Right ventricle myocardium superior (tissue), 1 donor: ENCODE measurements at places on chromosomes 4 and X. TPM values are rescaled to one million over a fixed set of nuclear protein-coding genes. Genes with fewer than 3 reads are reported as not detected.

- peak; percentile 48 for DNase-seq
Observed at GRCh38 chr4:24473309-24473721, 111.0 kb downstream of the DHX15 start.

GLUD2 gene
- 1.4 TPM for total RNA-seq

DNA sequence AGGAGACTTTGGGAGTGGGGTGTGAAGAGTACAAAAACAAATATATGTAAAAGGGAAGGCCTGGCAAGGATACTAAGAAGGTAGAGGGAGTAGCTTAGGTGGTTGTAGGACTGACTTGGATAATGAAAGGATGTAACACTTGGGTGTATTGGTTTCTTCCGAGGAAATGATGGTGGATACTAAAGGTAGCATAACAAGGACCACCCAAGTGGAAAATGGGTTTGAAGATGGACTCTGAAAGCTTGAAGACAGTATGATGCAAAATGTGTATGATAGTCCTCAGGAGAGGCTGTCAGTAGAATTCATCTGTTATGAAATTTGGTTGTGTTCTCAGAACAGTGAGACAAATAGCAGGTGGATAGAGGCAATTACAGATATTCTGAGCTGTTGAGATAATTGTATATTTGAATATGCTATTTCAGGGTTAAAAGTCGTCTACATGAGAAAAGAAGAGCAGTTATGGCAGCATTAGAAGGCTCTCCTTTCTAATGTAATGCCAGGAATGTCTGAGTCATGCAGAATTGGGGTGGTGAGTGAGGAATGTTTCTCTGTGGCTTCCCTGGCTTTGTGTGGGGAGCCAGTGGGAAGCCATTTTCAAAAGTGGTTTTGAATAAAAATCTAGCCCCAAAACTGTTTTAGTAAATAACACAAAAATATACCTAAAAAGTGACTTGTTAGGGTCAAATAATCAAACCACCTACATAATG lies 75.6 kb downstream of the FHIP1A start:
- no peak for DNase-seq

- no peak for DNase-seq
Observed at GRCh38 chr4:94442251-94442650, 9.5 kb upstream of the PDLIM5 start.

- no peak for DNase-seq
Observed at GRCh38 chr4:94947681-94948108, 189.9 kb downstream of the BMPR1B start.

DNA sequence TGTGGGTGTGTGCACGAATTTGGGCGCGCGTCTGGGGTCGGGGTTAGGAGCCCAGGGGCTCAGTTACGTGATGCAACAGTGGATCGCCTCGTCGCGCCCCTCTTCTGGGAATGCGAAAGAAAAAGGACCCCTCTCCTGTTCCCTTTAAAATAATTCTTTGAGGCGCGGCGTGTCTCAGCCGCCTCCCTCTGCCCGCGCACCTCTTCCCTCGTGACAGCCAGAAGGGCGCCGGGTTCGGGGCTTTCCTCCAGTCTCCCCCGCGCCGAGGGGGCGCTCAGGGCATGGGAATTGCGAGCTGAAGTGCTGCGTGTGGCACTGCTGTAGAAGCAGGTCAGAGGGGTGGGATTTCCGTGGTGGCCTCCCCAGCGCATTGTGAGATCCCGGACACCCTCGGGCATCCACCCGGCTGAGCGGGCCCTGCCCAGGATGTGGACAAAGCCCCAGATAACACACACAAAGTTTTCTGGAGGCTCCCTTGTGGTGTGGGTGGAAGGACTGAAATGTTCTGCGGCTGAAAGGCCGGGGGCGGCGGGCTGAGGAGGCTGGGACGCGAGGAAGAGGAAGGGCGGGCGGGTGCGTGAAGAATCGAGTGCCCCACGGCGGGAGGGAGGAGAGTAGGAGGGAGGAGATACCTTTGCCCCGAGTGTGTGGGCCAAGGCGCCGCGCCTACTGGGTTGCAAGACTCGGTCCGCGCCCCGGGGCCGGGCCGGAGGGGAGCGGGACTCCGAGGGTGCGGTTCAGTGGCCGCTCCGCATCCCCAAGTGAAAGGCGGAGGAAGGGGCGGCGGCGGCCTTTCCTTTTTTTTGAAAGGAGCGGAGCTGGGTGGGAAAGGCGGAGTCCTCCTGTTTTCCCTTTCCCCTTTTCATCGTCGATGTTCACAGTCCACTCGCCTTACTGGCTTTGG lies 752 bp downstream of the SEPTIN11 start:
- peak; percentile 75 for DNase-seq

ARHGAP24 gene
- total RNA-seq, result 11.1 TPM

DNA sequence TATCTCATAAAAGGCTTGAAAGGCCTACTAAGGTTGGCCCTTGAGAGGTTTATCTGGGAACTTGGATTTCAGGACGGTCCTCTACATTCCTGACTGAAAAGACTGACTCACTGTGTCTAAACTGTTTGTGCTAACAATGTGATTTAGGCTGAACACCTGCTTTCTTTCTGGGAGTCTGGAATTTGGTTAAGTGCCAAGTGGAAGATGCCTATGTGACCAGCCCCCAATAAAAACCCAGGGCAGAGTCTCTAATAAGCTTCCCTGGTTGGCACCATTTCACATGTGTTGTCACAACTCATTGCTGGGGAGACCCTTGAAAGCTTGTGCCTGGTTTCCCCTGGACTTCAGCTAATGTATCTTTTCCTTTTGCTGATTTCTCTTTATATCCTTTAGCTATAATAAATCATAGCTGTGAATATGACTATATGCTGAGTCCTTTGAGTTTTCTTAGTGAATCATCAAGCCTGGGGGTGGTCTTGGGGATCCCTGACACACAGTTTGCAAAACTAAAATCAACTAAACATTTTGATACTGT lies 55.1 kb downstream of the GPR82 start:
- DNase-seq, result no peak

EXOC1L gene
- not detected for total RNA-seq

DCAF4L1 gene
- 0.19 TPM for total RNA-seq

- DNase-seq, result no peak
Observed at GRCh38 chr4:164613792-164614191, 140.1 kb upstream of the SMIM31 start.

GPAT3 gene
- total RNA-seq, result 39.6 TPM

GRCh38 chr4:158302076-158302866 lies 92.0 kb downstream of the TMEM144 start:
- DNase-seq, result no peak

- no peak for DNase-seq
Observed at GRCh38 chr4:128802680-128803628, 6.5 kb upstream of the JADE1 start.

GRCh38 chrX:97527725-97528124 lies 644.0 kb downstream of the RPA4 start:
- DNase-seq, result no peak

PGAM4 gene
- total RNA-seq, result not detected

GRCh38 chr4:188158336-188158735 lies 19.1 kb downstream of the TRIML1 start:
- no peak for DNase-seq

DUSP21 gene
- total RNA-seq, result not detected

GRCh38 chr4:91064157-91064853 lies 937.1 kb downstream of the CCSER1 start:
- no peak for DNase-seq

DNA sequence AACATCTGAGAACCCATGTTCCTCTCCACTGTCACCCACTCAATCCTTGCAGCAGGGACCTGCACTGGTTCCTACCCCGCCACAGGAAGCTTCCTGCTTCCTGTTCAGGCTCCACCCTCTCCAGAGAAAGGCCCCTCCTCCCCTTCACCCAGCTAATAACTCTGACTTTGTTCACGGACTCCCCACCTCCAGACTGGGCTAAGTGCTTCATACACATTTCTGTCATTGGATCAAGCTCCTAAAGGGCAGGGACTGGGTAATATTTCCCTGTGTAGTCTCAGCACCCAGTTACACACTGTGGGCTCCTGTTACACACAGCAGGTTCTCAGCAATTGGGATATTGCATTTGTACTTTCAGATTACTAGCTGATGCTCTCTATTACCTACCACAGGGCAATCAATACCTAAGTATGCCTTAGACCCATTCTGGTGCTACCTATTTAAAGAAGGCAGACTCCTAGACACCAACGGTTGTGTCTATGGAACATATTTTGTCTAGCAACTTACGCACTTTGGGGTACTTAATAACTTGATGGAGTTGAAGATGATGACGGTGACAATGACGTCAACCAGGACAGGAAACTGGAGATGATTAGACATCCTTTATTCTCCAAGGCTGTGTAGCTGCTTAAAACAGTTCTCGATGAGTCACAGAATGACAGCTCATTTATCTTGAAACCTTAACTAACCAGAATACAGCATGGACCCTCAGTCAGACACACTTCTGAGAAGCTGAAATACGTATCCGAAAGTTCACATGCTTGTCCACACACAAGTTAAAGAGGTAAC lies 58.1 kb downstream of the MAML3 start:
- DNase-seq, result peak; percentile 51

GRCh38 chr4:36461344-36461743 lies 179.9 kb downstream of the DTHD1 start:
- DNase-seq, result no peak

DNA sequence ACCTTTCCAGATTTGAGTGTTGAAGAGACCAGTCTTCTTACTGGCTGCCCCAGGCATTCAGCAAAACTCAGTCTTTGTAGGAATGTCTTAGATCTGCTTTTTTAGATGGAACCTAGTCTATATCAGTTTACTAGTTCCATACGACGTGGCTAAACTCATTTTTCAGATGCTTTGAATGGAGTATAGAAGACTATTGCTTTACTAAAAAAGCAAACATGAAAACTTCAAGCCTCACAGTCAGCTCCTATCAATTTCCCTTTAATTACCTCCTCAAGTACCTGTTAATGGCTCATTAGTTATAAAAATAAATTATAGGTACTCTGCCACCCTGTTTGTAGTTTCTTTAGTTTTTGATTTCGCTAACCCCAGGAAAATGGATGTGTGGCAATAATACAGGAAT lies 63.0 kb upstream of the STOX2 start:
- DNase-seq, result no peak

ITGB1BP2 gene
- total RNA-seq, result 104 TPM

STOX2 gene
- 8.5 TPM for total RNA-seq

- DNase-seq, result no peak
Observed at GRCh38 chr4:74161666-74162450, 3.9 kb downstream of the MTHFD2L start.

BBS12 gene
- 4.9 TPM for total RNA-seq

ZNF157 gene
- not detected for total RNA-seq

- DNase-seq, result no peak
Observed at GRCh38 chr4:5815641-5816040, 77.2 kb downstream of the CRMP1 start.

RWDD4 gene
- total RNA-seq, result 15.1 TPM

MAGEC3 gene
- total RNA-seq, result not detected

GRCh38 chr4:4269331-4269731 lies 20.6 kb downstream of the LYAR start:
- DNase-seq, result peak; percentile 38

- DNase-seq, result no peak
Observed at GRCh38 chr4:65021737-65022136, 612.5 kb upstream of the TECRL start.

- DNase-seq, result no peak
Observed at GRCh38 chrX:97065973-97066372, 182.3 kb downstream of the RPA4 start.

CYTL1 gene
- total RNA-seq, result not detected

GRCh38 chrX:101482296-101482695 lies 3.0 kb upstream of the ARMCX4 start:
- no peak for DNase-seq

GRCh38 chrX:75892749-75893148 lies 107.7 kb upstream of the MAGEE2 start:
- DNase-seq, result no peak

GRCh38 chr4:54058171-54058570 lies 6.2 kb downstream of the CHIC2 start:
- DNase-seq, result no peak

- no peak for DNase-seq
Observed at GRCh38 chr4:178233906-178234305, 791.7 kb upstream of the AGA start.

- no peak for DNase-seq
Observed at GRCh38 chr4:158313566-158313965, 103.3 kb downstream of the TMEM144 start.

- peak; percentile 29 for DNase-seq
Observed at GRCh38 chrX:19875050-19875431, 12.4 kb downstream of the SH3KBP1 start.

GRCh38 chrX:65601530-65602220 lies 65.8 kb upstream of the MSN start:
- DNase-seq, result peak; percentile 87

GRCh38 chr4:675980-676870 lies 1.9 kb downstream of the MYL5 start:
- peak; percentile 38 for DNase-seq

- no peak for DNase-seq
Observed at GRCh38 chr4:1898681-1899080, 27.5 kb downstream of the NSD2 start.

CCDC110 gene
- 1.6 TPM for total RNA-seq

DNA sequence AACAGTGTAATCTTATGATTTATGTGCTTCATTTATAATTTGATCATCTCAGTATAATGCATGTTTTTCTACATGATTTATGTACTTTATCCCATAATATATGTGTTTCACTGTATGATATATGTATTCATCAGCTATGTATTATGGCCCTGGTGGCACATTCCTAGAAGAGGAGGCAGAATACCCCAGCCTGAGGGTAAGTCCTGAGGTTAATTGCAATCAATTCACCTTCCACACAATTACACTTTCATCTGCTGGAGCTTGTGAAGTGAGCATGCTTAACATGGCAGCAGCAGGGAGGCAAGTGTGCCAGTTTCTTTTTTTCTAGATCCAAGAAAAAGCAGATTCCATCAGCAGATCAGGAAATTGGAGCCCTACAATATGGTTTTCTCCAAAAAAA lies 81.2 kb downstream of the CXXC4 start:
- no peak for DNase-seq

PDE6B gene
- total RNA-seq, result 1.1 TPM

MAGEA12 gene
- total RNA-seq, result not detected

- DNase-seq, result no peak
Observed at GRCh38 chrX:2370456-2370855, 130.3 kb downstream of the DHRSX start.

GRCh38 chrX:50827996-50828395 lies 14.0 kb upstream of the SHROOM4 start:
- no peak for DNase-seq
